ENCODE measurements at places on chromosomes 7 and 10.

GRCh38 chr10:52252307-52252706 is 61.8 kb upstream of the DKK1 start:
- no peak for DNase-seq

GRCh38 chr7:50982626-50983025 is 199.9 kb upstream of the GRB10 start:
- no peak for DNase-seq

- DNase-seq, result no peak
These were observed 288.6 kb downstream of the NEBL start for GRCh38 chr10:20608503-20608902.

GRCh38 chr10:72173619-72174296 is 42.1 kb upstream of the ANAPC16 start:
- DNase-seq, result no peak

DNA sequence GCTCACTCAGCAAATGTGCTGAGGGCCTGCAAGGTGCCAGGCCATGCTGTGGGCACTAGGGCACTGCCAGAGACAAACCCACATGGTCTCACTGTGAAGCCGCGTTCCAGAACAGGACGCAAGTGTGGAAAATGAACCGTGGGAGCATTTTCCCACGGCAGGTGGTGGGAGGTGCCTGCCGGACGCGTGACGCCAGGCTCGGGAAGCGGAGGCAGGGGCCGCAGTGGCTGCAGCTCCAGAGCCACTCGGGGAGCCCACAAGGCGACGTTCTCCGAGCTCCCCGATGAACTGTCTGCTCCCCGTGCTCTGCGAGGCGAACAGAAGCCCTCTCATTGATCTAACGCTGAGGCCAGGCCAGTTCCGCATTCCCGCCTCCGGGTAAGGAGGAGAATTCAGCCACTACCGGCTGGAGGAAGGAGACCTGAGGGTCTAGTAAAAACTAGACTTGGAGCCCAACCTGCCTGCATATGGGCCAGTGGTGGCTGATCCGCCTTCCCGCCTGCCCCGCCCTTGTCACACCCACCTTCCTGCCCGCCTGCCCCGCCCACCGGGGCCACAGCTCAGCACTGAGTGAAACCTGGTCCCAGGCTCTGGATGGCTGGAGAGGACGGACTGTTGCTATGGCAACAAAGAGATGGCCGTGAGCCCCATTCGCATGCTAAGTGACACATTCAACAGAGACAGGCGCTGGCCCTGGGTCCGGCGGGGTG is 13.1 kb downstream of the ADGRA1 start:
- no peak for DNase-seq

- DNase-seq, result no peak
These were observed 16.1 kb downstream of the R3HCC1L start for GRCh38 chr10:98150544-98150943.

Measured in CD4-positive, alpha-beta T cell treated with Interleukin-4 for 1 hour (primary cell).